ENCODE measurements at places on chromosomes 12 and 14.

GRCh38 chr14:46384611-46385010, 267.0 kb downstream of the RPL10L start:
- no peak for DNase-seq

DNA sequence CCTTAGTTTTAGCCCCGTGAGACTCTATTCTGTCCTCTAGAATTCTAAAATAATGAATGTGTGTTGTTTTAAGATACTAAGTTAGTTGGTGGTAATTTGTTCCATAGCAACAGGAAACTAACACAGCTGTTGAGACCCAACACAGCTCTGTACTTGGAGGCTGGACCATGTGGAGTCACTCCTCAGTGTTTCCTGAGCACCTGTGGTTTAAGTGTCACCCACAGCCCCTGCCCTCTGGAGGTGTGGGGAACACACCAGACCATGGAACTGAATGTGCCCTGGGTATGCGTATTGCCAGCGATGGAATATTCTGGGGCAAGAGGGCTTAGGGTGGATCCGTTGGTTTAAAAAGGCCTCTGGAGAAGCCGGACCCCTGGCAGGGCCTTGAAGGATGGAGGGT, 16.6 kb upstream of the GPR68 start:
- DNase-seq, result no peak

- no peak for DNase-seq
These were observed 39.4 kb upstream of the ATXN2 start for GRCh38 chr12:111638556-111638955.

GRCh38 chr12:115407723-115408122, 723.7 kb upstream of the TBX3 start:
- DNase-seq, result no peak

- no peak for DNase-seq
These were observed 17.5 kb downstream of the ZNF664 start for GRCh38 chr12:123990511-123990910.

- no peak for DNase-seq
These were observed 9.8 kb upstream of the SERPINA5 start for GRCh38 chr14:94571395-94571794.

GRCh38 chr14:91356181-91356763, 61.3 kb downstream of the CCDC88C start:
- DNase-seq, result no peak

DNA sequence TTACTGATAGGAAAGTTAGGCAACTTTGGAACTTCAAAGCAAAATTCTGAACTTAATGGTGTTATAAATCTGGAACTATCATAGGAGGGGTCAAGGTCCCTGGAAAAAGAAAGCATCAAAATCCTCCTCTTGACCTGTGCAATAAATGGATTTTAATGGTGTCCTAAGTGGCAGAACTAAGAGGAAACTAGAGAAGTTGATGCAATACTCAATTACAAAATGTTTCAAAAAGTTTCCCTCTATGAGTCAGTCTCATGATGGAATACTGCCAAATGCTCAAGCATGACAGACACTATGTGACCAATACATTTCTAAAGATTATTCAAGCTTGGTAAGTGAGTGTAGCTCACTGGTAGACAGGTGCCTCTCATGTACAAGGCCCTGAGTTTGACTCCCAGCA, 47.7 kb upstream of the ERGIC2 start:
- no peak for DNase-seq

GRCh38 chr14:36747411-36748184, 85.9 kb downstream of the PAX9 start:
- no peak for DNase-seq

DNA sequence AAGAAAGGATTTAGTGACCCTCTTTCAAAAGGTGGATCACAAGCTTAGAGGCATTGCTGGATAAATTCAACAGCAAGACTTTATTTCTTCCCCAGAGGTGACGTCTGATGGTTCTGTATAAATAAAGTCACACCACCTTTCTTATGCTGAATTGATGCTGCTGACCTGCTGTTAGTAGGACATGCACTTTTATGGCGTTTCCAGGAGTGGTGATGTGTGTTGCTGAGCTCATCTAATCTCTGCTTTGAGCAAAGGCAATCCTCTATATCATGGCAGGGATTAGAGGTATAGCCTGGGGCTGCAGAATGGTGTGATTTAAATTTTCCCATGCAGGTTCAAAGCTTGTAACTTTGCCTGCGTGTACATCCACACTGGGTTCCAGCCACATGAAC, 94.9 kb downstream of the ETV6 start:
- DNase-seq, result no peak

Data from stimulated activated CD4-positive, alpha-beta T cell treated with anti-CD3 and anti-CD28 coated beads, TNF-alpha, amount 100 ng/mL, for 1 hour (primary cell).